ENCODE measurements at places on chromosomes 5 and 9. TPM values are rescaled to one million over a fixed set of nuclear protein-coding genes. Genes with fewer than 3 reads are reported as not detected.

- DNase-seq: no peak
- no peaks in the 10 kb centered on the region for H3K4me1 ChIP-seq
- no peaks in the 10 kb centered on the region for H3K27me3 ChIP-seq
These were observed 35.6 kb upstream of the LMNB1 start for GRCh38 chr5:126741361-126741760.

Gene PPP1R2B
- total RNA-seq: 0.09 TPM

Gene MUSK
- total RNA-seq: 13.2 TPM

Gene NR2F1-AS1
- 3.8 TPM for total RNA-seq

Gene PKN3
- total RNA-seq: 2.9 TPM

GRCh38 chr9:122159925-122160246, 178 bp downstream of the MORN5 start:
- peaks cover 2% of the 10 kb centered on the region for H3K27me3 ChIP-seq
- peaks cover 2% of the 10 kb centered on the region for H3K36me3 ChIP-seq
- DNase-seq: no peak
- H3K4me3 ChIP-seq: peak overlapping the region; percentile 95
- peak overlapping the region; percentile 32 for H3K27ac ChIP-seq

- no peaks in the 10 kb centered on the region for H3K36me3 ChIP-seq
- H3K4me3 ChIP-seq: no peak overlapping the region
- H3K27me3 ChIP-seq: no peaks in the 10 kb centered on the region
- DNase-seq: no peak
- H3K4me1 ChIP-seq: no peaks in the 10 kb centered on the region
These were observed 376.4 kb upstream of the TNC start for GRCh38 chr9:115494393-115494792.
